ENCODE measurements at places on chromosomes 11 and 22.

DNA sequence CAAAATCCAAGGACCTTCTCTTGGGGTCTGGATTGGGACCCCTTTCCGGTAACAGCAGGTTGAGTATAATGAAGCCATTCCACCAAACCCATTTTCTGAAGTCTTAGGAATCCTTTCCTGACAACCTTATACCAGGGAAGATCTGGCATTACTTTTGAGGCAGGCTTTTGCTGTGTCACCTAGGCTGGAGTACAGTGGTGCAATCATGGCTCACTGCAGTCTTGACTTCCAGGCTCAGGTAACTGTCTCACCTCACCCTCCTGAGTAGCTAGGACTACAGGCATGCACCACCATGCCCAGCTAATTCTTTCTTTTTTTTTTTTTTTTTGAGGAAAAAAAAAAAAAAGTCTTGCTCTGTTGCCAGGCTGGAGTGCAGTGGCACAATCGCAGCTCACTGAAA lies 55.8 kb upstream of the TREH start:
- no peak overlapping the region for H3K4me3 ChIP-seq
- peaks cover 3% of the 10 kb centered on the region for H3K4me1 ChIP-seq
- peaks cover 5% of the 10 kb centered on the region for H3K27me3 ChIP-seq
- no peak overlapping the region for H3K27ac ChIP-seq

GRCh38 chr11:118703563-118704106 lies 24.2 kb upstream of the TREH start:
- no peak overlapping the region for H3K27ac ChIP-seq
- H3K4me3 ChIP-seq, result no peak overlapping the region
- no peaks in the 10 kb centered on the region for H3K27me3 ChIP-seq
- H3K36me3 ChIP-seq, result no peaks in the 10 kb centered on the region
- peaks cover 2% of the 10 kb centered on the region for H3K4me1 ChIP-seq
- no peak for DNase-seq

DNA sequence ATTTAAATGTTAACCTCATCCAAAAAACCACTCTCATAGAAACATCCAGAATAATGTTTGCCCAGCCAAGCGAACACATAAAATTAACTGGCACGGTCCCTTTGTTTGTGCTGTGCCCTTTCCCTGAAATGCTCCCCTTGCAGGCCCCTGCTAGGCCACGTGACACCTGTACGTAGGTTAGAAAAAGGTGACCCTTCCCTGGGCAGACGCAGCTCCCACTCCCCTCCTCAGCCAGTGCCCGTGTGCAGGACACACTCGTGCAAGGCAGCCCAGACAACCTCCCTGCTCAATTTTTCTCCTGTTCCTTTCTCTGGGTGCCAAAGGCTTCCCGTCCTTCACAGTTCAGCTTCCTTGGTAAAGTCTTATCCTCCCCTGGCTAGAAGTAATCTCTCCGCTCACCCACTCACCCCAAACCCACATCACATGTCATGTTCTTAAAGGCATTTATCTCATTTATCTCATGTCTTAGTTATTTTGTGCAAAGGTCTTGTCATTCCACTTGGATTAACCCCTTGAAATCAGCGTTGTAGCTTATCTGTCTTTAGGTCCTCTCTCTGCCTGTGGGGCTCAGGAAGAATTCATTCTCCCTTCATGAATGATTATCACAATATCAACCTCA lies 20.7 kb downstream of the FAM83F start:
- H3K27ac ChIP-seq, result no peak overlapping the region
- H3K4me3 ChIP-seq, result no peak overlapping the region
- no peak for DNase-seq
- H3K4me1 ChIP-seq, result no peaks in the 10 kb centered on the region

DNA sequence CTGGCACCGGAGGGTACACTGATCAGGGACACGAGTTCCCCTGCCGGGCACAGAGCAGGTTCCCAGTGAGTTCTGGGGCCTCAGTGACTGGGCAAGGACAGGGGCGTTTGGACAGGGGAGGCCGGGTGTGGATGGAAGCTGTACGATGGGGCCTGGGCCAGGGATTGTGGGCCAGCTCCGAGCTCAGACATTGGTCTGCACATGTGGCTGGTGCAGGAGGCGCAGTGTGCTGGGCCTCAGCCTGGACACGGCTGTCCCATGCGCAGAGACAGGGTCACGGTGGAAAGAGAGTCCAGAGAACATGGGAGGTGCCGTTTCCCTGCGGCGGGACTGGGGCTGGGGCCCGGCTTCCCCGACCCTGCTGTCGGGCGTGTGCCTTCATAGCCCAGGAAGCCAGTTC lies 60.7 kb downstream of the CDKN1C start:
- DNase-seq, result no peak
- peaks cover 21% of the 10 kb centered on the region for H3K27me3 ChIP-seq
- no peak overlapping the region for H3K4me3 ChIP-seq
- peaks cover 9% of the 10 kb centered on the region for H3K4me1 ChIP-seq

GRCh38 chr11:65430406-65431217 lies 8.0 kb downstream of the NEAT1 start:
- H3K27me3 ChIP-seq, result peaks cover 1% of the 10 kb centered on the region
- no peak for DNase-seq
- no peak overlapping the region for H3K27ac ChIP-seq
- H3K4me1 ChIP-seq, result peaks cover 36% of the 10 kb centered on the region
- H3K36me3 ChIP-seq, result peaks cover 14% of the 10 kb centered on the region

GRCh38 chr11:75510723-75511019 lies 15.1 kb downstream of the GDPD5 start:
- H3K27ac ChIP-seq, result no peak overlapping the region
- peaks cover 20% of the 10 kb centered on the region for H3K27me3 ChIP-seq
- DNase-seq, result no peak
- peaks cover 80% of the 10 kb centered on the region for H3K4me1 ChIP-seq
- H3K36me3 ChIP-seq, result peaks cover 39% of the 10 kb centered on the region

GRCh38 chr11:22699388-22699787 lies 33.0 kb downstream of the GAS2 start:
- no peak overlapping the region for H3K4me3 ChIP-seq
- H3K27me3 ChIP-seq, result no peaks in the 10 kb centered on the region
- H3K4me1 ChIP-seq, result peaks cover 6% of the 10 kb centered on the region
- DNase-seq, result no peak

DNA sequence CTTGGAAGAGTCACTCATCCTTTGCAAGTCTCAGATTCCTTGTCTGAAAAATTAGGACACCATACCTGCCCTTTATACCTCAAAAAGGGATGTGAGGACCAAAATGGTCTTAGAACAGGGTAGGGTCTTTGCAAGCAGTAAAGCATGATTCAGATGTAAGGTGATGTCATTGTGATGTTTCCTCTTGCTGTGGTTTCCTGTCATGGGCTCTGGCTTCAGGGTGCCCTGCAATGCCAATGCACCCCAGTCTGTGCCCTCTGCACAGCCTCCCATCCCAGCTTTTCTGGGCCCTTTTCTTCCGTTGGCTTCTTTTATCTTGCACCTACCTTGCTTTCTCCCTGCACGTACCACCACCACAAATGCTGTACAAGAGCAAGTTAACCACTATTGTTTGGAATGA lies 87.8 kb upstream of the NNMT start:
- peaks cover 23% of the 10 kb centered on the region for H3K4me1 ChIP-seq
- no peak overlapping the region for H3K27ac ChIP-seq
- DNase-seq, result no peak
- peaks cover 4% of the 10 kb centered on the region for H3K27me3 ChIP-seq
- H3K4me3 ChIP-seq, result no peak overlapping the region
- no peaks in the 10 kb centered on the region for H3K36me3 ChIP-seq

- no peak for DNase-seq
- peaks cover 10% of the 10 kb centered on the region for H3K4me1 ChIP-seq
- no peak overlapping the region for H3K4me3 ChIP-seq
- peaks cover 8% of the 10 kb centered on the region for H3K27me3 ChIP-seq
- peaks cover 26% of the 10 kb centered on the region for H3K36me3 ChIP-seq
Measured at GRCh38 chr11:65207918-65208784, 26.4 kb downstream of the CAPN1 start.

- H3K36me3 ChIP-seq, result no peaks in the 10 kb centered on the region
- peaks cover 11% of the 10 kb centered on the region for H3K4me1 ChIP-seq
- H3K27me3 ChIP-seq, result peaks cover 1% of the 10 kb centered on the region
- H3K27ac ChIP-seq, result no peak overlapping the region
- no peak for DNase-seq
Measured at GRCh38 chr11:71527576-71528210, 626 bp downstream of the KRTAP5-7 start.

GRCh38 chr22:44934454-44934735 lies 75.4 kb downstream of the PHF21B start:
- H3K36me3 ChIP-seq, result no peaks in the 10 kb centered on the region
- no peak overlapping the region for H3K27ac ChIP-seq
- peaks cover 4% of the 10 kb centered on the region for H3K4me1 ChIP-seq

- H3K4me1 ChIP-seq, result peaks cover 37% of the 10 kb centered on the region
- no peak for DNase-seq
- H3K27ac ChIP-seq, result no peak within 1 kb of the TSS
- peak within 1 kb of the TSS; percentile 93 for H3K4me3 ChIP-seq
- peaks cover 24% of the 10 kb centered on the region for H3K27me3 ChIP-seq
Measured at GRCh38 chr22:39244496-39245129, at the start of gene PDGFB. Gene PDGFB (minus strand): TSS chr22:39244982. CDS start chr22:39243963, 1,019 bp downstream.

GRCh38 chr22:50417411-50418210 lies 57.2 kb downstream of the SBF1 start:
- H3K27me3 ChIP-seq, result peaks cover 5% of the 10 kb centered on the region
- DNase-seq, result no peak
- H3K4me3 ChIP-seq, result no peak overlapping the region
- H3K4me1 ChIP-seq, result peaks cover 3% of the 10 kb centered on the region
- no peak overlapping the region for H3K27ac ChIP-seq

- peaks cover 4% of the 10 kb centered on the region for H3K27me3 ChIP-seq
- H3K27ac ChIP-seq, result no peak overlapping the region
- H3K36me3 ChIP-seq, result peaks cover 5% of the 10 kb centered on the region
- DNase-seq, result no peak
- H3K4me1 ChIP-seq, result no peaks in the 10 kb centered on the region
Measured at GRCh38 chr22:46672731-46673130, 52.5 kb downstream of the GRAMD4 start.

DNA sequence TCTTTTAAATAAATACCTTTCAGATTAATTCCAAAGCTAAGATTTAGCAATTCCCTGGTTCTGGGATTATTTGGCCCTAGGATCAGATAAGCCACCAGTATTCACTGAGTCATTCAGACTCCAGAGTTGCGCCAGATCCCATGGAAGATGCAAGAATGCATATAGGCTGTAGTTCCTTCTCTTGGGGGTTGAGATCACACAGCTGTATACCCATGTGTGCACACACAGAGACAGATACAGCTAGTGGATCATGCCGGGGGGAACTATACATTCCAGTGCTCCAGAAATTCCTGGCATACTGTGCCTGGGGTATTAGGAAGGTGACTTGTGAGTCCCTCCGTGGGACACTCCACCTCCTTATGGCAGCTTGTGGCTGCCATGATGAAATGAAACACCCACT lies 75.4 kb downstream of the ZBTB16 start:
- no peak for DNase-seq
- no peaks in the 10 kb centered on the region for H3K36me3 ChIP-seq
- H3K27ac ChIP-seq, result no peak overlapping the region
- H3K27me3 ChIP-seq, result no peaks in the 10 kb centered on the region
- H3K4me3 ChIP-seq, result no peak overlapping the region
- H3K4me1 ChIP-seq, result peaks cover 41% of the 10 kb centered on the region

DNA sequence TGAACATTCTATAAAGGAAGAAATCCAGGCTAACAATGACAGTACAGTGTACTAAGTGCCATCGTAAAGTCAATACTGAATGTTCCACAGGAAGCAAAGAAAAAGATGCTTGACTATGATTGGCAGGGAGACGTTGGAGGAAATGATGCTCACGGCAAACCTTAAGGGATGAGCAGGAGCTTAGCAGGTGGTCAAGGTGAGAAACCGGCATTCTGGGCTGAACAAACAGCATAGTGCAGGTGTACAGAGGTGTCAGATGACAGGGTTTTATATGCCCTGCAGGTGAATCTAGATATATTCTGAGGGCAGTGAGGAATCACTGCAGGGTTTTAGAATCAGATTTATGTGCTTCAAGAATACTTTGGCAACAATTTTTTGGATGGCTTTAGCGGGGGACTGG lies 85.3 kb upstream of the HEPHL1 start:
- peaks cover 1% of the 10 kb centered on the region for H3K27me3 ChIP-seq
- no peaks in the 10 kb centered on the region for H3K4me1 ChIP-seq
- no peak for DNase-seq
- no peak overlapping the region for H3K27ac ChIP-seq

DNA sequence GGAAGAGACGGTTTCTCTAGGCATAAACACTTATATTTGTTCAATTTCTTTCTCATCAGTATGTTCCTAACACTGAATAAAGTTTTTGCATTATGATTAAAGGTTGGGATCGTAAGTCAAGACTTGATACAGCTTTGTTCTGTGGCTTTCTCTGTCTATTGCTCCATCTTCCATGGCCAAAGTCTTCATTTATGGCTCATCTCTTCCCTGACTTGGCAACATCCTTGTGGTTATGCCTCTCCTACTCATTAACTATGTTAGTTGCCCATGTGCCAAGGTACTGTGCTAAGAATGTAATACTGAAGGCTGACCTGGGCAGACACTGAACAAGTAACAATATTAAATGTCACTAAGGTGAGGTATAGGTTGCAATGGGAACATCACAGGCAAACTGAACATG lies 1.6 kb upstream of the ACCSL start:
- no peaks in the 10 kb centered on the region for H3K36me3 ChIP-seq
- H3K4me1 ChIP-seq, result no peaks in the 10 kb centered on the region
- peaks cover 3% of the 10 kb centered on the region for H3K27me3 ChIP-seq
- H3K27ac ChIP-seq, result no peak overlapping the region

- no peak overlapping the region for H3K4me3 ChIP-seq
- no peak overlapping the region for H3K27ac ChIP-seq
- no peaks in the 10 kb centered on the region for H3K36me3 ChIP-seq
- peaks cover 5% of the 10 kb centered on the region for H3K27me3 ChIP-seq
Measured at GRCh38 chr22:30217698-30218560, 28.6 kb downstream of the LIF start.

GRCh38 chr11:60363542-60364470 lies 14.5 kb upstream of the MS4A7 start:
- H3K36me3 ChIP-seq, result peaks cover 4% of the 10 kb centered on the region
- no peak overlapping the region for H3K4me3 ChIP-seq
- H3K27ac ChIP-seq, result no peak overlapping the region
- H3K4me1 ChIP-seq, result peaks cover 3% of the 10 kb centered on the region
- H3K27me3 ChIP-seq, result peaks cover 2% of the 10 kb centered on the region

DNA sequence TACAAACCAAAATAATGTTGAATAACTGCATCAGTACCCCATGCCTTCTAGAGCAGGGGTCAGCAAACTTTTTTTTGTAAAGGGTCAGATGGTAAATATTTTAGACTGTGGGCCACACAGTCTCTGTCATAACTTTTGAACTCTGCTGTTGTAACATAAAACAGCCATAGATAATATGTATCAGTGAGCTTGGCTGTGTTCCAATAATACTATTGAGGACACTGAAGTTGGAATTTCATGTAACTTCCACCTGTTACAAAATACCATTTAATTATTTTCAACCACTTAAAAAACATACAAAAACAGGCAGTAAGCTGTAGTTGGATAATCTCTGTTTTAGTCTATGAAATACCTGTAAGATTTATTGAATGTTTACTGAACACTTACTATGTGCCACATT lies 55.2 kb downstream of the PICALM start:
- no peaks in the 10 kb centered on the region for H3K27me3 ChIP-seq
- H3K27ac ChIP-seq, result no peak overlapping the region
- no peak for DNase-seq
- no peaks in the 10 kb centered on the region for H3K4me1 ChIP-seq

- H3K27me3 ChIP-seq, result no peaks in the 10 kb centered on the region
- H3K4me3 ChIP-seq, result no peak overlapping the region
- no peak for DNase-seq
Measured at GRCh38 chr11:116300232-116300631, 472.6 kb downstream of the BUD13 start.

GRCh38 chr11:47987781-47988180 lies 7.4 kb downstream of the PTPRJ start:
- no peak overlapping the region for H3K4me3 ChIP-seq
- no peak overlapping the region for H3K27ac ChIP-seq
- DNase-seq, result no peak
- H3K4me1 ChIP-seq, result peaks cover 18% of the 10 kb centered on the region
- H3K27me3 ChIP-seq, result peaks cover 3% of the 10 kb centered on the region

All from endothelial cell (in vitro differentiated cells).